CD4-positive, alpha-beta T cell treated with Interleukin-15 for 4 hours (primary cell): ENCODE measurements at places on chromosomes 13 and 19.

DNA sequence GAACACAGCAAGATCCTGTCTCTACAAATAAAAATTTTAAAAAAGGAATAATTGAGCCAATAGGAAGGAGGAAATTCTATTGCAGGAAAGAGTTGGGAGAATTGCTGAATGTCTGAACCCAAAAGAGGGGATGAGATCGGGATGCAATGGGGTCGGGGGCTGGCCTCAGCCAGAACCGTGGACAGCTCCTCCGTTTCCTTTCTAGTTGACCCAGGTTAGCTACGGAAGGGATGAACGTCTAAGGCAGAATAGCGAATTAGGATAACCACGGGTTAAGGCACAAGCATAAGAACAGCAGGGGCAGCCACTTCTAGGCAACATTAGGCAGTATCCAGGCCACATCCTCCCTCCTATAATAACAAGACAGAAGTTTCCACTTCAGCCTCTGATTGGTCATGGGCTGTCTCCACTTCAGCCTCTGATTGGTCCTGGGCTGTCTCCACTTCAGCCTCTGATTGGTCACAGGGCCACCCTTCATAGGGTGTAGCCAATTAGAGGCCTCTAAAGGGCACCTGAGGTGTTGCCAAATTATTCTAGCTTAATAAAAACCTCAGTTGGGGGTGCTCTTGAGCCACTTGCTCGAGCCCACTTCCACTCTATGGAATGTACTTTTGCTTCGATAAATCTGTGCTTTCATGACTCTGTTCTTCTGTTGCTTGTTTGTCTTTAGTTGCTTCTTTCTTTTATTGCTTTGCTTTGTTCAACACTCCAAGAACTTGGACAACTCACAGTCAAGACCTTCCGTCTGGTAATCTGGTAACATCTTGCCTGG, 24.9 kb upstream of the TPM4 start:
- DNase-seq, result peak; percentile 64

GRCh38 chr13:57418067-57418677, 213.4 kb upstream of the PCDH17 start:
- no peak for DNase-seq

DNA sequence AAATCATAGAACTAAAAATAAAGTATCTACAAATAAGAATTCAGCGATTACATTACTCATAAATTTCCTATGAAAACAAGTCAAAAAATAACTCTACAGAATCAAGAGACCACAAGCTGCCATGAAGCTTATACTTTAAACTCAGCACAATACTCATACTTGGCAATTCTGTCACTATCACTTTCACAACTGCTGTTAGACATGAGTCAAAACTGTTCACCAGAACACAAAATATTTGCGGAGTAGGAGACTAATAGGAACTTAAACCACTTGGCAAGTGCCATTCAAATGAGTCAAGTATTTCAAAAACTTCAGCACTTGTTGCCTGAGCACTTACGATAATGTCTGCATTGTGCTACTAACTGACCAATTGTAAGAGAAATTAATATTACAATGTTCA, 387.8 kb upstream of the GPC6 start:
- DNase-seq, result no peak

- DNase-seq, result no peak
Observed at GRCh38 chr13:42883142-42883541, 101.8 kb downstream of the FAM216B start.
